A172 (cell line): ENCODE measurements at places on chromosomes 2 and 18. TPM values are rescaled to one million over a fixed set of nuclear protein-coding genes. Genes with fewer than 3 reads are reported as not detected.
A peak's percentile ranks its signal among the peaks of the same experiment; 100 is the strongest.

Gene ALK
- 0.07 and 0.26 TPM in 2 replicates for total RNA-seq

Gene TEKT4
- not detected in 2 replicates for total RNA-seq

GRCh38 chr18:29494371-29494770, 1317.4 kb upstream of the CDH2 start:
- peak; percentile 6 for DNase-seq

DNA sequence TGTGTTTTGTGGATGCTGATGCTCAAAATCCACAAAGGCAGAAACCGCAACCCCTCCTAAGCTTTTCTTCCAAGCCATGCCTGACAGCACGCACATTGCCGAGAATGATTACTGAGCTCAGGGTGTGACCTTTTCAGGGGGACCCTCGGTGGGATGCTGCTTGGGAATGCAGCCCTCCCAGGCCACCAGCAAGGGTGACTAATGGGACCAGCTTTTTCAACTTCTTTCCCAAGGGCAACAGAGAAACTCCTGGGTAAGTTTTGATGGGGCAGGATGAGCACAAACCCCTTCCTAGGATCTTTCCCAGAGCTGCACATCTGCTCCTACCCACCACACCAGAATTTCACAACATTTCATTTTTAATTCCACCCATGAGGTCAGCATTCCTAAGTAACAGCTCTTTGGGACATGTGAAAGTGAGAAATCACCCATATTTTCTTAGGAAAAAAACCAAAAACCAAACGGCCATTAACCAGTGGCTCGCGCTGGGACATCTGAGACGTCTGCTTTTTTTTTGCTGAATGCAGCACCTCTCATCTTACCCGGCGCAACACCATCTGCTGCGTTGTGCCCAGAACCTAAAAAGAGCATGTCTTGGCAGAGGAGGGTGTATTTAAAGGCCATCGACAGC, 119.0 kb downstream of the ARL4C start:
- peak; percentile 67 for DNase-seq
